ENCODE measurements at places on chromosomes 4 and X. TPM values are rescaled to one million over a fixed set of nuclear protein-coding genes. Genes with fewer than 3 reads are reported as not detected.

GRCh38 chr4:179539641-179540040 lies 2097.4 kb upstream of the AGA start:
- H3K27ac ChIP-seq: no peak overlapping the region
- no peaks in the 10 kb centered on the region for H3K4me1 ChIP-seq
- DNase-seq: no peak
- H3K27me3 ChIP-seq: no peaks in the 10 kb centered on the region
- H3K36me3 ChIP-seq: no peaks in the 10 kb centered on the region

DNA sequence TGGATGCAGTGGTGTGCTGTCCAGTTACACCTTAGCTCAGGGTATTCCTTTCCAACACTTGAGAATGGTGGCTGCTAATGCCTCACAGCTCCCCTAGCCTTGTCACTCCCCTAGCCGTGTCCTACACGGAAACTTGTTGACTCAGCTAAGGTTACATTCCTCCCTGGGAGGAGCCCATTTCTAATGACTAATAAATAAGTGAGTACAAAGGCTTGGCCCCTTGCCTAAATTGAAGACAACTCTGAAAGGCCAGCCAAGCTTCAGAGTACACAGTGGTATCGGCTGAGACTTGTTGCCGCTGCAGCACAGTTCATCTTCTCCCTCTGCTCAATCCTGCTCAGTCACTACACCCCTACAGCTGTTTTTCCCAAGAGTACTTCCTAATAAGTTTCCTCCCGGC lies 21.2 kb upstream of the SLC25A31 start:
- no peaks in the 10 kb centered on the region for H3K4me1 ChIP-seq
- H3K4me3 ChIP-seq: no peak overlapping the region
- no peaks in the 10 kb centered on the region for H3K27me3 ChIP-seq
- DNase-seq: no peak

DNA sequence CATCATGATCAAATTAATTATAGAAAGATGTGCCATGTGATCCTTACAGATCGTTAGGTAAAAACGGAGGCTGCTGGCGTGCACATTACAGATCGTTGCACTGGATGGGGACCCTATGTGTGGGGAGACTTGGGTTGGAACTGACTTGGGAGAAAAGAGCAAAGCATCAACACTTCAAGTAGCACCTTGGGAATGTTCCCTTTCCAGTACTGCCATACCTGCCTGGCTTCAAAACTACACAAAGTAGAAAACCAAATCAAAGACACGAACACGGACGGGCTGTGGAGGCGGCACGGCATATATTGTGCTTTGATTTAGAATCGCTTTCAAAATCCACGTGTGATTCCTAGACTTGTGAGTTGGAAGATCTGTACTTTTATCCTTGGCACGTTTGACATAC lies 898 bp downstream of the CMC4 start:
- H3K4me3 ChIP-seq: peak overlapping the region; percentile 49
- peaks cover 12% of the 10 kb centered on the region for H3K4me1 ChIP-seq
- H3K36me3 ChIP-seq: peaks cover under 1% of the 10 kb centered on the region
- DNase-seq: no peak

- H3K4me3 ChIP-seq: no peak overlapping the region
- H3K27ac ChIP-seq: no peak overlapping the region
- H3K27me3 ChIP-seq: no peaks in the 10 kb centered on the region
- DNase-seq: no peak
- H3K36me3 ChIP-seq: no peaks in the 10 kb centered on the region
Measured at GRCh38 chrX:84666086-84666485, 163.8 kb upstream of the HDX start.

DNA sequence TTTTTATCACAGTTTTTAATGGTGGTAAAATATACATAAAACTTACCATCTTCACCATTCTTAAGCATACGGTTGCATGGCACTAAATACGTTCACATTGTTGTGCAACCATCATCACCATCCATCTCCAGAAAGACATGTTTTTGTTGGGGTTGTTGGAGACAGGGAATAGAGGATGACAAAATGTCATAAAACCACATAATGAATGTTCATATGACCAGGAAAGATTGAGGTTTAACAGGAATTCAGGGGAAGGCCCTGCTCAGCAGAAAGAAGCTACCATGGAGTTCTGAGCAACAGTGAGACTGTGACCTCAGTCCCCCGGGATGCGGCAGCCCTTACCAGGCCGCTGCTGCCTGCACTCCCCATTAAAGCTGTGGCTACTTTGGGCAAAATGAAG lies 63.9 kb upstream of the TRIM2 start:
- H3K27me3 ChIP-seq: no peaks in the 10 kb centered on the region
- no peak for DNase-seq
- no peak overlapping the region for H3K27ac ChIP-seq
- H3K4me1 ChIP-seq: no peaks in the 10 kb centered on the region
- no peaks in the 10 kb centered on the region for H3K36me3 ChIP-seq

DNA sequence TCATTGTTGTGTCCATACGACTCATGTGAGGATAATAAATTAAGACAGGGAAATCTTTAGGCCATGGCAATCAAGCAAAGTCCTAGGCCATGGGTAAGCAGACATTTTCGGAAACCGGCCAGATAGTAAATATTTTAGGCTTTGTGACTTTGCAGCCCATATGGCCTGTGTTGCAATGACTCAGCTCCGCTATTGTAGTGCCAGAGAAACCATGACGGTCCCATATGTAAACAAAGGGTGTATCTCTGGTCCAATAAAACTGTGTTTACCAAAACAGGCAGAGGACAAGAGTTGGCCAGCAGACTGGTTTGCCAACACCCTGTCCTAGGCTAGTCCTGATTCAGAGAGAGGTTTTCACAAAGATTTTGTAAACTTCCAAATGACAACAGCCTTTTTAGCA lies 5.0 kb downstream of the FAM114A1 start:
- DNase-seq: no peak
- no peaks in the 10 kb centered on the region for H3K4me1 ChIP-seq
- no peaks in the 10 kb centered on the region for H3K27me3 ChIP-seq
- no peak overlapping the region for H3K27ac ChIP-seq

GRCh38 chr4:16818005-16818404 lies 80.4 kb downstream of the LDB2 start:
- H3K27me3 ChIP-seq: no peaks in the 10 kb centered on the region
- H3K4me1 ChIP-seq: no peaks in the 10 kb centered on the region
- no peaks in the 10 kb centered on the region for H3K36me3 ChIP-seq
- no peak for DNase-seq
- no peak overlapping the region for H3K27ac ChIP-seq
- no peak overlapping the region for H3K4me3 ChIP-seq

GRCh38 chrX:130637591-130637990 lies 235.8 kb downstream of the RBMX2 start:
- no peak overlapping the region for H3K4me3 ChIP-seq
- no peak for DNase-seq
- H3K36me3 ChIP-seq: no peaks in the 10 kb centered on the region
- H3K4me1 ChIP-seq: no peaks in the 10 kb centered on the region

The RBMXL3 gene
- not detected for total RNA-seq

The CNKSR2 gene
- 6.3 TPM for total RNA-seq

The SPIN2B gene
- 14.0 TPM for total RNA-seq

The MAP3K15 gene
- total RNA-seq: 0.08 TPM

The GPC4 gene
- total RNA-seq: not detected
